ENCODE measurements at places on chromosomes 5 and 9.

GRCh38 chr9:109401990-109402318, 81.1 kb upstream of the EPB41L4B start:
- no peak for DNase-seq

DNA sequence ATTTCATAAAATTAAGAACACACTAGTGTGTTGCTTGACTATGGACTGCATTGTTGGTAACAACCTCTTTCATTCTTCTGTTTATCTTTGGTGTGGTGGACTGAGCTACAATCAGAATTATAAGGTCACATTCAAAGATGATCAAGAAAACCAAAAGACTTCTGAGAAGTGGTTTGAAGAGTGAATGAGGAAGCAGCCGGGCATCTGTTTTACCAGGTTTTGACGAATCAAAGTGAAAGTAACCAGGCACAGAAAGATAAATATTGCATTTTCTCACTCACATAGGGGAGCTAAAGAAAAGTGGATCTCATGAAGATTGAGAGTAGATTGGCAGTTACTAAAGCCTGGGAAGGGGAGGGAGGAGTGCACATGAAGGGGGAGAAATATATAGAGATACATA, 589.1 kb downstream of the ZNF608 start:
- no peak for DNase-seq

GRCh38 chr9:133715866-133716563, 22.1 kb downstream of the SARDH start:
- peak; percentile 27 for DNase-seq

- no peak for DNase-seq
These were observed 140.0 kb downstream of the MUSK start for GRCh38 chr9:110808599-110808980.

- DNase-seq, result no peak
These were observed 104.7 kb downstream of the ISL1 start for GRCh38 chr5:51487952-51488351.

- DNase-seq, result no peak
These were observed 270.8 kb downstream of the NNT start for GRCh38 chr5:43873791-43874190.
